Activated T-helper 2 cell treated with anti-CD3 and anti-CD28 coated beads, Interferon-gamma antibody, Interleukin-2, Interleukin-4, amounts not matched to agents 10 μg/mL and 5 μg/mL and 100 μg/mL, durations not matched to agents 14 hours and 24 hours and 36 hours (primary cell): ENCODE measurements at places on chromosomes 1 and 21.

GRCh38 chr1:243638186-243638585 is 211.9 kb downstream of the AKT3 start:
- DNase-seq, result no peak

DNA sequence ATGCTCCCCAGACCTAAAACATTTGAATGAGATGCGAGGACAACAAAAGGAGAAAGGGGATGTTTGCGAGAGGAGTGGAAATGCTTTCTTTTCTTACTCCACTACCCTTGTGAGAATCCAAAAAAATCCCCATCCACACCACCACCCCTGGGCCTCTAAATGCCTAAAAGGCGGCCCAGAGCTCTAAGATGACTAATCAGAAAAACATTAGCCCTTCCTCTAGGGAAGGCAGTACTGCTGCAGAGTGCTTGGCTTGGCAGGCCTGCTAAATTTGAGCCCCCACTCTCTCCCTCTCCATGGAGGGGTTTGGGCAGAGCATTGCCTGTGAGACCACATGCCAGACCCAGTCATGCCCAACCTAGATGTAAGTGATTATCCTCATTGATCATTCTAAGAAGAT is 347.9 kb downstream of the USH2A start:
- DNase-seq, result no peak

DNA sequence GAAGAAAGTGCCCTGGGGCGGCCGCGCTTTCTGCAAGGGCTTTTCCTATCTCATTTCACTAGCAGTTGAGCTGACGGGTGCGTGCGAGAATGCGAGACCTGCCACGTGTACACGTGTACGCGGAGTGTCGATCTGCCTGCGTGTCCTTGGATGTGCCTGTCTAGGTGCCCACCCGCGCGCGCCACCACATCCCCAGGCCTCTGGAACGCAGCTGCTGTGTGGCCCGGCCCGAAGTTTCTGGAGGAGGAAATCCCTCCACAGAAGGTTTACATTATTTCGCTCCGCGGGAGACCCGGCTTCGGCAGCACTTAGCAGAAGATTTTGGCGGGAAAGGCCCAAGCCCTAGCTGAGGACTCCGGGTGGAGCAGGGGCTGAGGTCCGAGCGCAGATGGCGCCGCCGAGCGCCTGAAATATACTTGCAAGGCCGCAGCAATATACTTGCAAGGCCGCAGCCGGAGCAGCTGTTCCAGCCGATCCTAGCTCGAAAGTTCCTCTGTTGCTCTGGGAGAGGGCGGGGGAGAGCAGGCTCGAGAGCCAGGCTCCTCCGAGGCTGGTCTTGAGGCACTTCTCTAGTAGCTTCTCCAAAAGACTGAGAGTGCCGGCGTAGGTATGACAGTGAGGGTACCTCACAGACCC is 3.9 kb downstream of the TBX15 start:
- no peak for DNase-seq

GRCh38 chr21:45765375-45765774 is 121.8 kb downstream of the PCBP3 start:
- DNase-seq, result no peak

DNA sequence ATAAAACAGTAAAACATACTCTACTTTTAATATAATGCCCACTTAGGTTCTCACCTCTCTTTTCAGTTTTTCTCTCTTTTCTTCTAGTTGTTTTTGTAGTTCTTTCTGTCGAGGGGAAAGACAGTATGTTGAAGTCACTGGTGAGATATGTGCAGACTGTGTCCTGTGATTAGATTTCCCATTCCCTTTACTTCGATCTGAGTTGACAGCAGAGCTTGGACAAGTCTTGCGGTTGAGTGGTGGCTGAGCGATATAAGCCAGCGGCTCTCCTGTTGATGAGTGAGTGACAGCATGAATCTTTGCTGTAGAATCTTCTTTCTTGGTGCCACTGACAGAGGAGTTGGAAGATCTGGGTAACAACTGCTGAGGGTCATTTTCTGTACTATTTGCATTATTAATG is 6.0 kb downstream of the CCDC181 start:
- DNase-seq, result no peak

DNA sequence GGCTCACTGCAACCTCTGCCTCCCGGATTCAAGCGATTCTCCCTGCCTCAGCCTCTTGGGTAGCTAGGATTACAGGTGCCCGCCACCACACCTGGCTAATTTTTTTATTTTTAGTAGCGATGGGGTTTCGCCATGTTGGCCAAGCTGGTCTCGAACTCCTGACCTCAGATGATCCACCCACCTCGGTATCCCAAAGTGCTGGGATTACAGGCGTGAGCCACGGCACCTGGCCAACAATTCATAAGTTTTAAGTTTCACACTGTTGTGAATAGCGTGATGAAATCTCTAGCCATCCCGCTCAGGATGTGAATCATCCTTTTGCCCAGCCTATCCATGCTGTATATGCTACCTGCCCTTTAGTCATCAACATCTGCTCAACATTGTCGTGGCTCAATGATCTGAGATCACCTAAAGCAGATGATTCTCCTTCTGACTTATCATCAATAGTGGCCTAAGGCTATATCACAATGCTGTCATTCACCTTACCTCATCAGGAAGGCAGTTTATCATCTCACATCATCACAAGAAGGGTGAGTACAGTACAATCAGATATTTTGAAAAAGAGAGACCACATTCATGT is 2.6 kb downstream of the PFDN2 start:
- DNase-seq, result no peak

- DNase-seq, result no peak
Measured at GRCh38 chr1:205716371-205717132, 33.4 kb downstream of the NUCKS1 start.

- no peak for DNase-seq
Measured at GRCh38 chr1:165467706-165468105, 22.8 kb upstream of the RXRG start.

GRCh38 chr1:181475580-181475979 is 7.7 kb upstream of the CACNA1E start:
- DNase-seq, result no peak

DNA sequence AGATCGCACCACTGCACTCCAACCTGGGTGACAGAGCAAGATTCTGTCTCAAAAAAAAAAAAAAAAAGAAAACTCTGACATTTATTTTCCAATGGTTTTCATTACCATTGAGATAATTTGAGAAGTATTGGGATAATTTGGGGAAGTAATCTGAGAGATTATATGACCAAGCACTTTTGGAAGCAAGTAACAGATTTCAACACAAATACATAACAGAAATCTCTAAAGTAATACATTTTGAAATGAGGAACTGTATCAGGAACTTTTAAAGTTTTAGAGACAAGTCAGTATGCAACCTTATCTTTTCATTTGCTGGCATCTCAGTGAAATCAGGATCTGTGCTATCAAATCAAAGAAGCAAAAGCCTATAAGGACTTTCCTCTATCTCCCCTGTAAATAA is 25.4 kb upstream of the SLC16A1 start:
- no peak for DNase-seq

- peak; percentile 69 for DNase-seq
Measured at GRCh38 chr1:247331172-247331524, 519 bp downstream of the ZNF496 start.

DNA sequence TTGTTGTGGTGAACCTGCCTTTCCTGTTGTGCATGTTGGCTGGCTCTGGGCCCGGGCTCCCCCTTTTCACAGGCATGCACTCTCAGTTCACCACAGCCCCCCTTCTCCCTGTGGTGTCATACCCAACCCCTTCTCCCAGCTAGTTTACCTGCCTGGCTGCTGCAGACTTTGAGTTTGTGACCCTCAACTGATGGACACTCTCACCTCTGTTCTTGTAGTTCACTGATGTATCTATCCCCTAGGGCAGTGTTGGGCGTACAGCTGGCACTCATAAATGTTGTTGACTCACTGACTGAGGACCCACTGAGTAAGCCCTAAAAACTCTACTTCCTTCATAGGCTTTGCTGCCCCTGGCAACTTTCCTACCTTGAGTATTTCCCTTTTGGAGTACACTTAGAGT is 54.9 kb downstream of the WDR64 start:
- no peak for DNase-seq

DNA sequence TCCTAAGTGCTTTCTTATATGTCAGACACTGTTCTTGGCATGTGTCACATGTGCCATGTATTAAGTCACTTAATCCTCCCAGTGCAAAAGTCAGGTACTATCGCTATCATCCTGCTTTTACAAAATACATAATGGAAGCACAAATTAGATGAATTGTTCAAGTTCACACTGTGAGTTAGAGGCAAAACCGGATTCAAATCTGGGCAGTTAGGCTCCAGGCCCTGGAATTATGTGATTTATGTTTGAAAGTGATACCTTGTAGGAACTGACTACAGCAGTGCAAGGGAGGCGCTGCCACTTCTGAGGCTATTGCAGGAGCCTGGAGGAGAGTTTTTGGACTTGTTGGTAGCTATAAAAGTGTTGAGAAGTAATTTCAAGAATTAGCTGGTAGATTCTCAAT is 358.3 kb downstream of the HLX start:
- DNase-seq, result no peak

- peak; percentile 34 for DNase-seq
Measured at GRCh38 chr21:44618909-44619308, 7.0 kb downstream of the KRTAP10-8 start.

DNA sequence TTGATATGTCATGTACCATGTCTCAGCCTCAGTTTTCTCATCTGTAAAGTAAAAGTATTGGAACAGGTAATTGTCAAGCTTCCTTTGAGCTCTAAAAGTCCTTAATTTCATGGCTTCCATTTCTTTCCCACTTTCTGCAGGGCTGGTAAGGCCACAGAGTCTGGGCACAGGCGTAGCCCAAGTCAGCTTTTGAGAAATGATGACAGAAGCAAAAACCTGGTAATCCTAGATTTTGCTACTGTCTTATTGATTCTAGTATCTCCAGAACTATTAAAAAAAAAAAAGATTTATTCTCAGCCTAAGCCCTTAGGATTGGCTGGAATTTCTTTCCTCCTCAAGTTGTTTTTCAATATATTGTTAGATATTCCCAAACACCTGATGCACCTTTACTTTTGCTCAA is 31.3 kb downstream of the PLXNA2 start:
- DNase-seq, result no peak

GRCh38 chr1:227924833-227925574 is 22.7 kb downstream of the WNT9A start:
- DNase-seq, result no peak

- no peak for DNase-seq
Measured at GRCh38 chr1:89503690-89504089, 20.9 kb upstream of the LRRC8B start.

- DNase-seq, result no peak
Measured at GRCh38 chr1:46157916-46158311, 17.0 kb upstream of the TSPAN1 start.

GRCh38 chr1:215594640-215595039 is 27.5 kb downstream of the KCTD3 start:
- no peak for DNase-seq

GRCh38 chr1:59596432-59596831 is 218.3 kb upstream of the HOOK1 start:
- DNase-seq, result no peak

GRCh38 chr1:27153927-27154358 is 982 bp downstream of the SLC9A1 start:
- DNase-seq, result no peak

DNA sequence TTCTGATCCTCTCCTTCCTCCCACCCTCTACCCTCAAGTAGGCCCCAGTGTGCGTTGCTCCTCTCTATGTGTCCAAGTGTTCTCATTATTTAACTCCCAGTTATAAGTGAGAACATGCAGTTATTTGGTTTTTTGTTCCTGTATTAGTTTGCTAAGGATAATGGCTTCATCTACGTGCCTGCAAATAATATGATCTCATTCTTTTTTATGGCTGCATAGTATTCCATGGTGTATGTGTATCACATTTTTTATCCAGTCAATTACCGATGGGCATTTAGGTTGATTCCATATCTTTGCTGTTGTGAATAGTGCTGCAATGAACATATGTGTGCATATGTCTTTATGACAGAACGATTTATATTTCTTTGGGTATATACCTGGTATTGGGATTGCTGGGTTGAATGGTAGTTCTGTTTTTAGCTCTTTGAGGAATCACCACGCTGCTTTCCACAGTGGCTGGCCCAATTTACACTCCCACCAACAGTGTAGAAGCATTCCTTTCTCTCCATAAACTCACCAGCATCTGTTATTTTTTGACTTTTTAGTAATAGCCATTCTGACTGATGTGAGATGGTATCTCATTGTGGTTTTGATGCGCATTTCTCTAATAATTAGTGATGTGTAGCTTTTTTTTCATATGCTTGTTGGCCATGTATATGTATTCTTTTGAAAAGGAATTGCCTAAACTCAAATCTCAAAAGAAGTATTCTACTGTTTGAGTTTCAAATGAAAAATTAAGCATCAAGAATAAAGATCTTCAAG is 116.9 kb downstream of the ETS2 start:
- DNase-seq, result no peak

DNA sequence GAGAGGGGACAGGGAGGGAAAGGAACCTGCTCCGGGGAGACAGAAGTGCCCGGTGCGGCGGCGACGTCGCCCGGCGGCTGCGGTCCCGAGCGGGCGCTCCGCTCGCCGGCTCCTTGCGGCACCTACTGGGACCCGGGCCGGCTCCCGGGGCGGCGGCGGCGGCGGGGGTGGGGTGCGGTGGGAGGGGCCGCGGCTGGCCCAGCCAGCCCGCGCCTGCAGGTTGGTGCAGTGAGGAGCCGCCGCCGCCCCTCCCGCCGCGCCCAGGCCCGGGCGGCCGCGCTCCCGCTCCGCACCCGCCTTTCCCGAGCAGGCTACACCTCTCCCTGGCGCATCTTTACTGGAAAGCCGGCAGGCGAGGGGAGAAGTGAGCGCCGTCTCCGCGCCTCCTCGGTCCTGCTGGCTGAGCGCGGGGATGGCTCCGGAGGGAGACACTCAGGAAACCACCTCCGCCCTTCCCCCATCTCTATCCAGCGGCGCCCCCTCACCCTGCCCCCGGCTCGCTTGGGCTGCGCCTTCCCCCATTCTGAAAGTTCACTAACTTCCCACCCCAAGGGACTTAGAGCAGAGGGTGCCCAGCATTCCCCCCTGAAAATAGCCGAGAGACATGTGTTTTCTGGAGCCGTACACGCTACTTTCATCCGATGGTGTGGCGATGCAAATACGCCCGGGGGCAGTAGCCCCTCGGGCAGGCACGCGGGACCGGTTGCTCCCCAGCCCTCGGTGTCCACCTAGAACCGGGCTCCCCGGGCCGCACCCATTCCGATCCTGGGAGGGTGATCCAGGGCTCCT is at the start of gene PLD5:
Gene PLD5 (minus strand): TSS at position 127 of the 789 bp plus-strand sequence.
- no peak for DNase-seq

GRCh38 chr1:169892176-169892926 is 1.3 kb downstream of the SCYL3 start:
- no peak for DNase-seq

GRCh38 chr1:198772626-198773025 is 133.8 kb downstream of the PTPRC start:
- no peak for DNase-seq

GRCh38 chr1:176950736-176951324 is 213.7 kb downstream of the ASTN1 start:
- DNase-seq, result no peak
